ENCODE measurements at places on chromosomes 11 and 22.

GRCh38 chr11:128720522-128720985 is 26.7 kb downstream of the FLI1 start:
- DNase-seq = no peak

DNA sequence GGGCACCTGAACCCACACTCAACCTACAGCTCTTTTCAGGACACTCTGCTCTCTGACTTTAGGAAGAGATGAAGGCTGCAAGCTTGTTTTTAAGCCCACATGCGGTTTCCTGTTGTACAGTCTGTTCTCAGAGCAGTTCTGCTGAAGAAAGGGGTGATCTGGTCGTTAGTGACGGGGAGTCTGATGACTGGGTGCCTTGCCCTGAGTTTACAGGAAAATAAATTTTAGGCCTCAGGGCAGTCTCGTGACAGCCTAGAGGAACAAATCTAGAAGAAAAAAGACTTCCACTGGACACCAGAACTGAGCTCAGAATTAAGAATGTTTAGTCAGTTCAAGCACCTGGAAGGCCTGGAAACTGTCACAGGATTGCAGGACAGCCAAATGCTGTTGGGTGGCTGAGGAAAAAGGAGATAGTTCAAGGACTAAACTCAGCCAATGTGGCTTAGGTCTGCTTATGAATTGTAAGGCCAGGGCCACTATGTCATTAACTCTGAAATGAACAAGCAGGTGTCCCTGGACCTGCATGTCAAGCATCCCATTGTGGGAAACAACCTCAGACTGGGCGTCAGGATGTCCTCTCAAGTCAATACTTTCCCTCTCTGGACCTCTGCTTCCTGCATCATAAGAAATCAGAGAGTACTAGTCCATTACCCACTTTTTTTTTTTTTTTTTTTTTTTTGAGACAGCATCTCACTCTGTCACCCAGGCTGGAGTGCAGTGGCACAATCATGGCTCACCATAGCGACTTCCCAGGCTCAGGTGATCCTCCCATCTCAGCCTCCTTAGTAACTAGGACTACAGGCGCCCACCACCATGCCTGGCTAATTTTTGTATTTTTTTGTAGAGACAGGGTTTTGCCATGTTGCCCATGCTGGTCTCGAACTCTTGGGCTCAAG is 5.7 kb downstream of the PIK3IP1 start:
- DNase-seq = peak; percentile 44

DNA sequence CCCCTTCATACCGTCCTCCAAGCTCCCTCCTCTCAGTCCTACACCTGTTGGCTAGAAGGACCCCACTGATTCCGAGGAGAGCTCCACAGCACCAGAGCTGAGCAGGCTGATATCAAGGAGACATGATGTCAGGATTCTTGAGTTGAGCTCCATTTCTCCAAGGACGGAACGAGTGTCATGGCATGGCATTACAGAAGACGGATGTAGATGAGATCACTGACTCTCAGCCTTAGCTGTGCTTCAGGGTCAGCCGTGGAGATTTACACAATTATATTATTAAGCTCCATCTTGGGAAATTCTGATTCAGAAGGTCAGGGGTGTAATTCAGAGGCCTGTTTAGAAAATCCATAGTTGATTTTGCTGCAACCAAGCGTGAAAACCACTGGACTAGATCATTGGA is 428.9 kb upstream of the B3GAT1 start:
- DNase-seq = no peak

GRCh38 chr11:114819028-114819427 is 140.7 kb downstream of the NXPE2 start:
- no peak for DNase-seq

GRCh38 chr11:26105762-26106423 is 226.0 kb upstream of the ANO3 start:
- DNase-seq = no peak

GRCh38 chr11:67001332-67001731 is 21.6 kb upstream of the SYT12 start:
- DNase-seq = no peak

DNA sequence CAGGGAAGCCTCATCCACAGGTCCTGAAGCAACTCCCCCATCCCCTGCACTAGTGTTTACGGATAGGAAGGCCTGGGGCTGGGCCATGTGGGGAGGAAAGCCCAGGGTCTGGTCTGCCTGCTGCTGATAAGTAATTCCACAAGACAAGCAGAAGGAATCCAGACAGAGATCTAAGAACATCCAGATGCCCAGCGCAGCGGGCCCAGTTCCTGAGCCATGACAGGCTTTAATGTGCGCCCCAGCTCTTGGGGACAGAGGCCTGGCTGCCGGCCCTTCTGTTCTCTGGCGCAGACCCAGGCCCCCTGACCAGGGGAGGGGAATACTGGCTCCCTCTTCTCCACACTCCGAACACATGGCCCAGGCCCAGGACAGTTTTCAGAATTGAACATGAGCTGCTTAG is 28.8 kb upstream of the ETS1 start:
- DNase-seq = no peak

- no peak for DNase-seq
Measured at GRCh38 chr11:96222102-96222501, 120.9 kb downstream of the MAML2 start.

- DNase-seq = no peak
Measured at GRCh38 chr11:85539740-85540139, 87.4 kb downstream of the DLG2 start.

GRCh38 chr11:130122141-130122575 is 37.4 kb upstream of the ST14 start:
- no peak for DNase-seq

- DNase-seq = no peak
Measured at GRCh38 chr22:24937114-24937513, 9.4 kb downstream of the LHFPL7 start.

DNA sequence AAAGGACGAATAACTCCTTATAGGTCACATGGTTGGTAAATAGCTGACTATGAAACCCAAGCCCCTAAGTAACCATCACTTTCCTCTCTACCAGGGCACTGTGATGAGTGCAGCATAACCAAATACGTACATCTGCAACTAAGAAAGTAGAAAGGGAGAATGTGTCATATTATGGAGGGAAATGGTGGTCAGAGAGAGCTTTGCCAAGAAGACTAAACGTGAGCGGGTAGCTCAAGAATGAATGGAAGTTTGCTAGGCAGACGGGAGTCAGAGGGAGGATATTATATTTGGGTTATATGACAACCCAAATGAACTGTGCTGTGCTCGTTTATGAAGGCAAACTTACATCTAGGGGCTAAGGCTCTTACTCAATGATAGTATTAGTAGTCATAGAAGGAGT is 537.3 kb downstream of the OPCML start:
- DNase-seq = no peak

DNA sequence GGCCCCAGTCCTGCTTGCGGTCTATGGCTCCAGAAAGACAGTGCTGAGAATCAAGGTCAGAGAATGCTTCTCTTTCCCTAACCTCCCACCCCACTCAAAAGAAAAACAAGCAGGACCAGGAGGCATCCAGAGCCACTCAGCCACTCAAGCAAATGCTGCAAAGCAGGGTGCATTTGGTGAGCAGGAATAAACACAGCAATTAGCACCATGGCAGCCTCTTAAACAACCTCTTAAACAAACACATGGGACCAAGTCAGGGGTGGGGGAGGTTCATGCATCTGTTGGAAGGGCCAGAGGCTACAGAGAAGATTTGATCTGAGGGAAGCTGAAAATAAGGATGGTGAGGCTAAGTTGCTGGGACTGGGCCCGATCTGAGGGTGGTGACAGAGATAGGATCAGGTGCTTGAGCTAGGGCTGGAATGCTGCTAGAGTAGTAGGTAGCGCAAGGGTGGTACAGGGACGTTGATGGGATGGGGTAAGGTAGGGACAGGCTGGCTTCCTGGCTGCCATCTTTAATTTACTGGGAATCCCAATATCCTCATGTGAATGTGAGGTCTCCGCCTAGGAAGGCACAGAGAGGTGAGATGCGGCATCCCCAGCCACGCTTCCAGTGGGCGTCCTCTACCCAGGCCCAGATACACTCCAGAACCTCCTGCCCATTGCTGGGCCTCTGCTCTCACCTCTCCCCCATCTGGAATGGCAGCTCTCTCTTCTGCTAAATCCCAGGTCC is 26.6 kb upstream of the LMO1 start:
- DNase-seq = no peak

DNA sequence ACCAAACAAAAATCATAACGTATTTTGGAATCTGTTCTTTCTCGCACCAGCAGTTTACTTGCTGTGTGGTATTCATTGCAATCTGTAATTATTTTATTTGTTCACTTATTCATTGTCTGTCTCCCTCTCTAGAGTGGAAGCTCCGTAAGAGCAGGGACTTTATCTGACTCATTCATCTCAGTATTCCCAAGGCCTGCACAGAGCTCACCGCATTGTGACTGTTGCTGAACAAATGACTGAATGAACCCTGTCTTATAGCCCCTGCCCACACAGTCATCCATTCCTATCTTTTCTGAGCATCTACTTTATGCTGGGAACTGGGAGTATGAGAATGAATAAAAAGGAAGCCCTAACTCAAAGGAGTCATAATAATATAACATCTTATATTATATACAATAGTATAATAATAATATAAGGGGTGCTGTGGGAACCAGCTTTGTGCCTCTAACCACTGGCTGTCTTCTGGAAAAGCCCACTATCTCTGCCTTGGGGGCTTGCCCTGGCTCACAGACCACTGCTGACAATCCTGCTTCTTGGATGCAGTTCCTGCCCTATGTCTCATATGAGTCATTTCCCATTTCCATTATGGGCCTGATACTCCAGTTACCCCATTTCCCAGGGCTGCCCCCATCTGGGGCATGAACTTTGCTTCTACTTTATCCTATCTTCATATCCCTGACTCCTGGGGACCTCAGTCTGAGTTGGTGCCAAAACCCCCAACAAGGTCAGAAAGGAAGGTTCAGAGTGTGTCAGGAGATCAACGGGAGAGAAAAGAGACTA is 11.0 kb downstream of the XRRA1 start:
- no peak for DNase-seq

DNA sequence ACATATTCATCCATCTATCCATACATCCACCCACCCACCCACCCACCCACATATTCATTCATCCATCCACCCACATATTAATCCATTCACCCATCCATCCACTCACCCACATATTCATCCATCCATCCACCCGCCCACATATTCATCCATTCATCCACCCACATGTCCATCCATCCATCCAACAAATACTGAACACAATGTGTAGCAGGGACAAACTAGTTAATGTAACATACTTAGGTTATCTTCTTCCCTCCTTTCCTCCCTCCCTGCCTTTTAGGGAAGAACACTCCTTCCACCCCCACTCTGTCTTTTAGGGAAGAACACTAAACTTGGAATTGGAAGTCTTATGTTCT is 39.4 kb downstream of the MCM5 start:
- DNase-seq = no peak

DNA sequence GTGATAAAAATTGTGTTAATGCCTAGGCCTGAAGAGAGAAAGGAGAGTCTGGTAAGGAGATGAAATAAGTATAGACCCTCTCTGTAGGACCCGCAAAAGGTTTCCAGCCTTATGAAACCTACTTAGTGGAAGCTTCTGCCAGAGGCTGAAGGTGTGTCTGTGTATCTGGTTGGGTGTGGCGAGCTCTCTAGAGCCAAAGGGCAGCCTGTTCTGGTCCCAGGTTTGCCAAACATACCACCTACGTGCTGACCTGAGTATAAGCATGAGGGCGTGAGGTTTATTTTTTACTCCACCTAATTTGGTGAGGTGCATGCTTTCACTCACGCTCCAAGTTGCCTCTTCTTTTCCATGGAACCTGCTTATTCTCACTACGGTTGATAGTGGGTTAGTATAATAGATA is 5.6 kb downstream of the CSTPP1 start:
- no peak for DNase-seq

DNA sequence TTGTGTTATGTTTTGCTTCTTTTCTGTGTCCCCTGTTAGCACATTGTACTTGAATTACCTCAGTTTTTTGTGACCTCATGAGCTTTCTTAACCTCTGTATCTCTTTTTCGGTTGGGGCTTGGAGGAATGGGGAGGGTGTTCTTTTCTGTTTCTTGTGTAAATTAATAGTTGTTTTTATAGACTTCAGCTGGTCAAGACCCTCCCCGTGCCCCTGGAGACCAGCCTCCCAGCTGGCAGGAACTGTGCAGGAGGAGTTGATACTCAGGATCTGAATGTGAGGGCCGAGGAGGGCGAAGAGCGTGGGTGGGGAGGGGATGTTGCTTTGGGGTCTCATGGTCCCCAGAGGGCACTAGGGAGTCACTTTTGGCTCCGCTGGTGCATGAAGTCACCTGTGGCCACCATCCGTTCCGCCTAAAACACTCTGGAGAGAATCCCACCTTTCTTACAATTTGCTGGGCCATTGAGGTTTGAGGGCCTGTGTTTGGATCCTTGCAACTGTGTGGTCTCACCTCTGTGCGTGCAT is 44.3 kb upstream of the NNMT start:
- no peak for DNase-seq

GRCh38 chr11:8335186-8335585 is 71.5 kb upstream of the LMO1 start:
- DNase-seq = no peak

GRCh38 chr11:83566950-83567349 is 280.8 kb upstream of the CCDC90B start:
- no peak for DNase-seq

- no peak for DNase-seq
Measured at GRCh38 chr11:86360775-86361395, 13.8 kb upstream of the CCDC81 start.

DNA sequence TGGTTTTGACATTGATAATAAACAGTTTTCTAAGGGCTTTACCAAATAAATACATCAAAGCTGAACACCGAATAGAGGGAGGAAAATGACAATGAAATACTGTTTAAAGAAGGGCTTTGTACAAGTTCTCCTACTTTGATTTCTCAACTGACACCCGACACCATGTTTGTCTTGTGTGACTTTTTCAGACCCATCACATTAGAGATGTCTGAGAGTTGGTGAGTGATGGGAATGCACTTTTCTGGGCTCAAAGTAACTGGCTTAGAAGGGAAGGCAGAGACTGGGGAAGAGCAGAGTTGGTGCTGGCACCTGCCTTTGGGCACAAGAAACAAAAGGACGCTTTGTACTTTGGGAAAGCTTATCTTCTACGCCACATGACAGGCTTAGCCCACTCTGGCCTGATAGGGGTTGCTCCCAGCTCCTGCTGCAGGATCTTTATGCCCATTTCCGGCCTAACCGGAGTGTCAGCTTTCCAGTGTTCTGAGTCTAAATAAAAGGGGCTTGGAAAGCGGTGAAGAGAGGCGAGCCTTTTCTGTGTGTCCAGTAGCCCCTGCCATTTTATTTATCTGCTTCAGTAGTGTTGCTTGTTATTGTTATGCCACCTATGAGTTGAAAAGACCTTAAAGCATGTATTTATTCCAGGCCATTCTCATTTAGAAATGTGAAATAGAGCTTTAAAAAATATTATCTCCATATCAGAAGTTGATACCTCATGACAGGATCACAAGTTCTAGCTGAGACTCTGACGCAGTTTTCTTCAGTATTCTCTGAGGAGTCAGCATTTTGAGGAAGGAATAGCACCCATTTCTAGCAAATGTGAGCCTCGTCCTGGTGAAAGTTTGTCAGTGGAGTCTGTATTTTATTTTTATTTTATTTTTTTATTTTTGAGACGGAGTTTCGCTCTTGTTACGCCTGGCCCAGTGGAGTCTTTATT is 24.2 kb downstream of the KREMEN1 start:
- no peak for DNase-seq

All from activated T-cell treated with anti-CD3 and anti-CD28 coated beads for 4 hours (primary cell).